ENCODE measurements at places on chromosomes 2 and 18.

DNA sequence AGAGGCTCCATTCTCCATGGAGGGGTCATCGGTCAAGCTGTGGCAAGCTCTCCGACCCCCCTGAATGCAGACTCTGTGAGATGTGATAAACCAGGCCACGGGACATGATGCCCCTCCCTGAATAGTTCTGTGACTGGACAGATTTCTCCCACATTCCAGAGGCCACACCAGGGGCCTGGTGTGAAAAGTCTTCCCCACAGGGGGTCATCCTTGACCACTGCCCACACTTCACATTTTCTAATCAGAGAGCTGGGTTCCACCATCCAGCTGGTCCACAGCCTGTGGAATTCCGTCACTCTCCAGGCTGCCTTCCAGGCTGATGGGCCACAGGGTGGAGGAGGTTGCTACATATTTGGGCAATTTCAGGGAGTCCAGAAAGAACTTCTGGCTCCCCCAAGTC is 51.3 kb upstream of the CYRIA start:
- no peak for DNase-seq

DNA sequence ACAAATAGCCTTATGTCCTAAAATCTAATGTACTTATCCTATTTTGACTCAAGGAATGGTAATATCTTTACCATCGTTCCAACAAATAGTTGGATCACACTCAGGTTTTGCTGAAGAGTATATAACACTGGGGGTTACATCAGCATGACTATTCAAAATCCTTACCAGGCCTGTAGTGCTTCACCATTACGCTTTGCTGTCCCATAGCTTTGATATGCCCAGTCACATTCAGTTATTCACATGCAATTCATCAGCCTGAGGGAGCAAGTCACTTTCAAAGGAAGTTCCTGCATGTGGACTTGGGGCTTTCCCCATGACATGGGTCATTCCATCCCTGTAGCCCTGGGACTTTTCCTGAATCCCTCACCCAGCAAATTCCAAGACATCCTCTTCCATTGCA is 39.6 kb downstream of the FTCDNL1 start:
- no peak for DNase-seq

DNA sequence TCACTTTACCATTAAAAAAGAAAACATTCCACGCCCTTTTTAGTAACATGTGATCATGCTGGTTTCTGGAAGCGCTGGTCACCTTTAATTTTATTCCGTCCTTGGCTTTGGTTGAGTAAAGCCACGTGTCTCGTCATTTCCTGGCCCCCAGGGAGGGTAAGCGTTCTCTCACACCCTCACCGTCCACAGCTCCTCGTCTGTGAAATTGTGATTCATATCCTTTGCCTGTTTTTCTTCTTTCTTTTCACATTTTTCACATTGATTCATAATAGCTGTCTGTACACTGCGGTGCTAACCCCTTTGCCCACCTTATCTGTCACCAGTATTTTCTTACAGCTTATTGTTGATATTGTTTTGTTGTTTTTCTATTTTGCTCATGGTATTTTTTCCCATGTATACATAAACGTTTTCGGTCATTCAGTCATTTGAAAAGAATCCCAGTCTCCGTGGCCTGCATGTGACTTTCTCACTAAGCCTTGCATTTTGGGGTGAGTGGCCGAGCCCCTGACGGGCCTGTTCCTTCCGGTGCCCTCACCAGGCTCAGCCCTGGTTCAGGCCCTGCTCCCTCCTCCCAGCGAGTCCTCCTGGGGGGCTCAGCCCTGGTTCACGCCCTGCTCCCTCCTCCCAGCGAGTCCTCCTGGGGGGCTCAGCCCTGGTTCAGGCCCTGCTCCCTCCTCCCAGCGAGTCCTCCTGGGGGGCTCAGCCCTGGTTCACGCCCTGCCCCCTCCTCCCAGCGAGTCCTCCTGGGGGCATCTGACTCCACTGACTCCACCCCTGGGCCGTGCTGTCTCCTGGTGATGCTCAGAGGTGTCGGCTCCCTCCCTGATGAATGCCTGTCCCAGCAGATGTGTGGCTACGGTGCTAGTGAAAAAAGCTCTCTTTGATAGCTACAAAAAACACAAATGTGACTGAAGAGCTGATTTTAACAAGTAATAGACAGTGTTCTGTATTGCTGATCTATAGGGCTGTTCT is 249.7 kb upstream of the PXDN start:
- DNase-seq: no peak

GRCh38 chr18:57294547-57294946 is 57.8 kb upstream of the ST8SIA3 start:
- DNase-seq: no peak

- DNase-seq: peak; percentile 23
Observed at GRCh38 chr2:62705859-62706720, 577 bp downstream of the EHBP1 start.

DNA sequence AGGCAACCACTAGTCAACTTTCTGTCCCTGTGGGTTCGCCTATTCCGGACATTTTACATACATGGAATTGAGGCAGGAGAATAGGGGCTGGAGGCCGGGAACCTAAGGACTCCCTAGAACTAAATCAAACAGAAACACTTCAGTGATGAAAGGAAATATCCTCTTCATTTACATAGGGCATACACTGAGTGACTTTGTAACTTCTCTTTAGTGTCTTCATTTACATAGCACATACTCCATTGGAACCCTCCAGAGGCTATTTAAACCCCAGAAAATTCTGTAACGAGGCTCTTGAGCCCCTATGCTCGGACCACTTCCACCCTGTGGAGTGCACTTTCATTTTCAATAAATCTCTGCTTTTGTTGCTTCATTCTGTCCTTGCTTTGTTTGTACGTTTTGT is 56.5 kb downstream of the CCDC195 start:
- DNase-seq: no peak

- DNase-seq: no peak
Observed at GRCh38 chr2:128834880-128835252, 516.2 kb upstream of the HS6ST1 start.

- DNase-seq: no peak
Observed at GRCh38 chr2:71905205-71905604, 242.5 kb downstream of the CYP26B1 start.

DNA sequence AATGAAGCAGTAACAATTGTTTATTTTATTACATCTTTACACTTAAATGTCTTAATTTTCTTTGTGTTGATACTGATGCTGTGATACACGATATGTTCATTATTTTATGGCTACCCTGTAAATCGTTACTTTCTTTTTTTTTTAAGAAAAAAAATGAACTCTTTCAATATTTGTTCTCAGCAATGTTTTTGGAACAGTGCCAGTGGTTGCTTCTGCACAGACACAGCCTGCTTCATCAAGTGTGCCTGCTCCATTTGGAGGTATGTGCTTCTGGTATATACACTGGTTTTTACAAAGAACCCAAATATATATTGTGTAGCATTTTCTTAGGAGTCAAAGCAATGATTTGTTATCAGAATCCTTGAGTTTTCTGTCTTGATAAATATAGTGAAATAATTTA is 62.2 kb upstream of the SCYGR2 start:
- no peak for DNase-seq

- no peak for DNase-seq
Observed at GRCh38 chr2:74816540-74817303, 17.2 kb upstream of the HK2 start.

- no peak for DNase-seq
Observed at GRCh38 chr2:128293870-128294455, 24.7 kb downstream of the HS6ST1 start.

GRCh38 chr2:69201259-69201658 is 185.8 kb downstream of the GFPT1 start:
- DNase-seq: no peak

- DNase-seq: no peak
Observed at GRCh38 chr18:55694291-55694690, 106.3 kb upstream of the TCF4 start.

DNA sequence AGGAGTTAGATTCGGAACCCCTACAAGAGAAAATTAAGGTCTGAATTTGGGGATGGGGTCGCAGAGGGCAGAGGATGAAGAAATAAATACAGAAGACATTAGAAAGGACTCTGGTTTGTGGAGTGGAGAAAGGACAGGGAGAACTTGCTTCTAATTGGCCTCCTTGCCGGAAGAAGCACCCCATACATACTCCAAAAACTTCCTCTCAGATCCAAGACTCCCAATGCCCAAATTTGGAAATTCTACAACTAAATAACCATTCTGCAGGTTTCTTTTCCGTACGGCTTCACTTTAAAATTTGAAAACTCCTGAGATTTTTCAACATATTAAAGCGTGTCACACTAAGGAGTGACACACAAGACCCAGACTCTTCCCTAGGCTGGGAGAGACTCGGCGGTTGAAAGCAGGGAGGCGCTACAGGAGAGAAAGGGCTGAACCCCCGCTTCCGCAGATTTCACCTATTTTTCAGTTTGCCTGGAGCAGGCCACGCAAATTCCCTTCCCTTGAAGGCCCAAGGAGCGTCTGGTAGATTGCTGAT is 478 bp downstream of the CLHC1 start:
- DNase-seq: no peak

DNA sequence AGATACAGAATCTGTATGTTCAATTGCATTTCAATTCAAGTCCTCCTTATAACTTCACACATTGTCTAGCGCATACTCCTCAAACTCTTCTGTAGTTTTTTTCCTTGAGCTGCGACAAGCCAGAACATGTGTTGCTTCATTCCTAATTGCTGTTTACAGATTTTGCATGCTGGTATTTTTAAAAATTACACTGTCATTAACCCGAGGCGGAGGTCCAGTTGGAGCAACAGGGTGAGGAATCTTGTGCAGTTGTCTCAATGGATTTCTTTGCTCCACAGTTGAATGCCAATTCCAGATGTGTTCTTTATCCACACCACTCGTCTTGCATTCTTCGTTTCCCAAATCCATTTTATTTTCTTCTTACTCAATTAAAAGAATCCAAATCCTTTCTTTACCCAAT is 16.4 kb upstream of the SERPINB13 start:
- DNase-seq: no peak

GRCh38 chr2:66236816-66237802 is 197.8 kb upstream of the MEIS1 start:
- no peak for DNase-seq

DNA sequence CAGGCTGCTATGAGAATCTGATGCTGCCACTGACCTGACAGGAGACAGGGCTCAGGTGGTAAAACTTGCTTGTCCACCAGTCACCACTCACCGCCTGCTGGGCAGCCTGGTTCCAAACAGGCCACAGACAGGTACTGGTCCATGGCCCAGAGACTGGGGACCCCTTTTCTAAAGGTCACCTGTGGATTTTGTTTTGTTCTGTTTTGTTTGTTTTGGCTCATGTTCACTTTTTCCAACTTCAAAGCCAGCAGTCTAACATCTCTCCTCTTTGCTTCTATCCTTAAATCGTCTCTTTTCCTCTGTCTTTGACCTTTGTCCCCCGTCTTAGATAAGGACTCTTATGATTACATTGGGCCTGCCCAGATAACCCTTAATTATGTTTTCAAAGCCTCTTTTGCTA is 3.3 kb upstream of the CERKL start:
- DNase-seq: no peak

GRCh38 chr2:238925816-238926521 is 78.1 kb downstream of the TWIST2 start:
- no peak for DNase-seq

DNA sequence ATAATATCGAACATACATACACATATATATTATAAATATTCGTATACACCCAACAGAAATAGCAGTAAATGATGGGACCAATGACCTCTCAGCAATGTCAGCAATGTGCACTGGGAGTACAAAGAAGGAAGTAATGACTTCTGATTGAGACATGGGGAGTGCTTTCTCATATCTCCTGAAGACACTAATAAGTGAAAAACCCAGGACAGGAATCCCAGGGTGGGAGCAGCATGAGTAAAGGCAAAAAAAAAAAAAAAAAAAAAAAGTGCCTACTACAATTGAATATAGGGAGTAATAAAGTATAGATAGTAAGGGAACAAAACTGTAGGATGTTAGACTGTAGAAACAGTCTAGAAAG is 491.3 kb downstream of the IRS1 start:
- no peak for DNase-seq

DNA sequence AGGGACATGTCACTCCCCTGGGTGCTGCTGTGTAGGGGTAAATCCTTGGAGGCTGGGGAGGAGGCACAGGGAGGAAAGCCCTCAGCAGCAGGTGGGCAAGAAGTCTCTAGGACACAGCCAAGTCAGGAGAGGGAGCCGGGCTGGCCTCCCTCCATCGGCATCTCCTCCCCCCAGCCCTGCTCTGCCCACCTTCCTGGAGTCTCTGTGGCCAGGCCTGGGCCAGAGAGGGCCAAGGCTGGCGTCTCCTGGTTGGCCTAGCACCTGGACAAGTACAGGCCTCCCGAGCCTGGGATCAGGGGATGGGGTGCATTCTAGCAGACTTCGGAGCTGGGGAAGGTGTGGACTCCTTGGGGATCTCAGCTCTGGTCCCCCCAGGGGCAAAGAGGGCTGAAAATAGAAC is 1.8 kb downstream of the SPEG start:
- DNase-seq: no peak

DNA sequence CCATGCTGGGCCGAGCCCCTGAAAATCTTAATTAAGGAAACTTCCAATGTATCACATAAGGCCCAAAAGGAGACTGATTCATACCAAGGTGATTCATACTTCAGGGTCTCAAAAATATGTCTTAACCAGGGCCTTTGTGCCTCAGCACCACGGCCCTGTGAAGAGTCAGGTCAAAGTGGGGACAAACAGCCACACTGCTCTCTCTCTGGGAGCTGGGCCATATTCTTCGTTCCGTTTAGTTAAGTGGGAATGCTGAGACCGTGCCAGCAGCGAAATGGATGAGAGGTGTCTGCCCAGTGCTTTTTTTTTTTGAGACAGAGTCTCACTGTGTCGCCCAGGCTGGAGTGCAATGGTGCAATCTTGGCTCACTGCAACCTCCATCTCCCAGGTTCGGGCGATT is 9.3 kb upstream of the PTMA start:
- DNase-seq: no peak

DNA sequence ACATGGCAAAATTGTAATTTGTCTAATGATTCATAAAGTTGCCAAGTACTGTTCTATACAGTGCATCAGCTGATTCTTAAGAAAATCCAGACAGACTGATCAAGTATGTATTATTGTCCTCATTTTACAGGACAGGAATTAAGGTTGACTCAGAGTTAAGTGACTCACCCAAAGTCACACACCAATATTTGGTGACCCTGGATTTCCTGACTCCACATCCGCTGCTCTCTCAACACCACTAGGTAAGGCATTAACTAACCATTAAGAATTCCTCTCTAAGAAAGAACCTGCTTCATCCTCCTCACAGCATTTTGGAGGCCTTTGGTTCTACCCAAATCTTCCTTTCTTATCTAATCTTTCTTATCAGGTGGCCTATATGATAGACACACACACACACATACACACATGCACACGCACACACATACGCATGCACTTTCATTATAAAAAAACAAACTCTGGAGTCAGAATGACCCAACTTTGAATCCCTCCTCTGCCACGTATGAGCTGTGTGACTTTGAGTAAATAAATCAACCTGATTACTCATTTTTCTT is 150.8 kb downstream of the ANKRD44 start:
- DNase-seq: no peak

Data from activated T-cell treated with anti-CD3 and anti-CD28 coated beads, Interleukin-2, amount 50 U/mL, for 48 hours (primary cell).